Endodermal cell (in vitro differentiated cells): ENCODE measurements at places on chromosomes 16 and 17. TPM values are rescaled to one million over a fixed set of nuclear protein-coding genes. Genes with fewer than 3 reads are reported as not detected.

DNA sequence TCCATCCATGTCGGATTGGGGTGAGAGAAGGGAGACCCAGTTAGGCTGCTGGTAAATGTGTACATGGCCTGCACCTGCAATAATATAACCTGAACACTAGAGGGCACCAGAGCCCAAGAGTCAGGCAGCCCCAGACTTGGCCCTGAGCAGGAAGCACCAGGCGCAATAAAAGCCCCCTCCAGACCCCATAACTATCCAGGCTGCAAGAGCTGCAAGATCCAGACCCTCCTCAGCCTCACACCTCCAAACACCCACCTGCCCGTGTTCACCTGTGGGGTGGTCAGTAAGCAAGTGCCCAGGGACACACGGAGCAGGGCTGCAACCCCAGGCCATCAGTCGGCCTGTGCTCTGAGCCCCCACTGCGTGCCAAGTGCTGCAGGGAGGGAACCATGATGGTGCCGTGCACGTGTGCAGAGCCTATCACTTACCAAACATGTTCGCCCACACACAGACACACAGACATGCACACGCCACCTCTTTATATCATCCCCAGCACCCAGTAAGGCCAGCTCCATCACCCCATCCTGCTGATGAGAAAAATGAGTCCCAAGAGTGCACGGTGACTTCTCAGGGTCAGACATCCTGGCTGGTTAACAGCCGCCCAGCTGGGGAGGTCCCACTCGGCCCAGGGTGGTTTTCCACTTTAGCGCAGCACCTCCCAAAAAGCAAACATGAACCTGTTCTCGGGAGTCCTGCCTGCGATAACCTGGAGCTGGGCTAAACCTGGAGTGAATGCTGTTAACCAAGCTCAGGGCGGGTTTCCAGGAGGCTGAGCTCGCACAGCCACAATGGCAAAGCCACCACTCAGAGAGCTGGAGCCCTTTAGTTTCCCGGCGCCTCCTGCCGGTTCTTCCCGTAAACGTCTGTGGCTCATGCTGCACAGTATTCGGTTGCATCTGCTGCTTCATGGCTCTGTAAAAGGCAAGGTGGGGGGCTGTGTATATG lies 439.8 kb downstream of the SOX9 start:
- DNase-seq, result peak; percentile 92
- H3K4me3 ChIP-seq, result no peak overlapping the region
- H3K27ac ChIP-seq, result no peak overlapping the region
- H3K4me1 ChIP-seq, result no peaks in the 10 kb centered on the region
- no peaks in the 10 kb centered on the region for H3K36me3 ChIP-seq
- peaks cover under 1% of the 10 kb centered on the region for H3K27me3 ChIP-seq

ELMO3 gene
- total RNA-seq, result 5.6 to 11.0 TPM (median 6.6 TPM) in 3 replicates

DNA sequence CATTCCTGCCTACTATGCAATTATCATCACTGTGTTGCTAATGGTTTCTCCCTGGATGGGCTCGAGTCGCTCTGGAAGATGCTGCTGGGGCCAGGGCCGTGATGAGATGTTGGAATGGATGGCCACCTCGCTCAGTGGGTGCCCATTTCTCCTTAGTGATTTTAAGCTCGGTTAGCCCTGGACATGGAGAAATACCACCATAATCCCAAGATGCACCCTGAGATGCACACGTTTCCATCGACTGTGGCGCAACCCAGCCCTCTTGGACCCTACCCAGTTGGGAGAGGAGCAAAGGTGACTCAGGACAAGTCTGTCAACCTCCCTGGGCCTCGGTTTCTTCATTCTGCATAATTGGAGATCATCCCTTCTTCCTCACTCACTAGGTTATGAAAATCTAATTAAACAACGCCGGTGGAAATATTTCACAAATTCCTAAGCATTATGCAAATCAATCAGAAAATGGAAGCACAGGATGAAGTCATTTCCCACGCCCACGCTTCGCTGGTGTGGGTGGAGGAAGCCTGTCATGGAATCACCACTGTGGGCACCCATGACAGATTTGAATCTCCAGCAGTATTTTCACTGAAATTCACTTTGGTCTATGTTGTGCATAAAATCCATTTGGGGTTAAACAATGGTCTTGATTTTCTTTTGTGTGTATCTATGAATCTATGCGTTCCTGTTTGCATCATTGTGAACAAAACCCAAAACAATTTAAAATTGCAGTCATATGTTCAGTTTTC lies 195.2 kb downstream of the AXIN2 start:
- H3K27me3 ChIP-seq, result no peaks in the 10 kb centered on the region
- H3K27ac ChIP-seq, result peak overlapping the region; percentile 98
- no peak overlapping the region for H3K4me3 ChIP-seq
- DNase-seq, result peak; percentile 20

- DNase-seq, result peak; percentile 90
- H3K4me1 ChIP-seq, result peaks cover 18% of the 10 kb centered on the region
- peak overlapping the region; percentile 70 for H3K27ac ChIP-seq
- peaks cover 27% of the 10 kb centered on the region for H3K36me3 ChIP-seq
- no peak overlapping the region for H3K4me3 ChIP-seq
- no peaks in the 10 kb centered on the region for H3K27me3 ChIP-seq
Observed at GRCh38 chr16:678858-679813, 1.1 kb upstream of the STUB1 start.

- H3K27me3 ChIP-seq, result no peaks in the 10 kb centered on the region
- no peak overlapping the region for H3K27ac ChIP-seq
- DNase-seq, result peak; percentile 71
- no peaks in the 10 kb centered on the region for H3K36me3 ChIP-seq
Observed at GRCh38 chr16:4591706-4592470, 22.8 kb downstream of the UBALD1 start.

DNA sequence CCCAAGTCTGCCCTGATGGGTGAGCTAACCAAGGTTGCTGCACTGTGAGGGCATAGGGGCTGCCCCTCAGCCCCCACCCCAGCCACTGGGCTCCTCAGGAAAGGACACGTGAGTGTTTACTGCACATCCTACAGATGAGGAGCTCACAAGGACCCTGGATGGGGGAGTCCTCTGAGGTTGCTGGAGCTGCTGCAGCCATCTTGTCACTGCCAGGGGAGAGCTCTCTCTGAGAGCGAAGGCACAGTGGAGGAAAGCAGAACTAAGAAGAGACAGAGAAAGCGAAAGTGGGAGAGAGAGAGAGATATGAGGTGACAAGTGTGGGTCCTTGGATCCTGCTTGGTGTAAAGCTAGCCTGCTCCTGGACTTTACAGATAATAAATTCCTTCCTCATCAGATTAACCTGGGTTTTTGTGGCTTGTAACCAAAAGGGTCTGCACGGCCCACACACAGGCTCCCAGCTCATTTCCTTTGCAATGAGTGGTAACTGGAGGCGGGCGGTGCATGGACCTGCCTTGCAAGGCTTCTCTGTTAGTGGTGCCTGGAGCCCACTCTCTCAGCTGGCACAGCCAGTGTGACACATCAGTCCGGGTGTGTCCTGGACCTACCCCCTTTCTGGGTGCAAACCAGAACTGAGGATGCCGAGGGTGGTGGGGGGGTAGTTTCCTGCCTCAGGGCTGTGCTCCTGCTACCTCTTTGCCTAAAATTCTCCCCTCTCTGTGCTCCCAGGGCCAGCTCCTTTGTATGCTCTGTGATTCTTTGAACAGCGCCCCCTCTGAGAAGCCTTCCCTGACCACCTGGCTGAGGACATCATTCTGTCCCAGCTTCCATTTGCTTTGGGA lies 14.2 kb downstream of the SNX20 start:
- peak; percentile 74 for DNase-seq
- H3K4me3 ChIP-seq, result no peak overlapping the region
- H3K27me3 ChIP-seq, result no peaks in the 10 kb centered on the region
- H3K36me3 ChIP-seq, result no peaks in the 10 kb centered on the region
- no peak overlapping the region for H3K27ac ChIP-seq

- no peaks in the 10 kb centered on the region for H3K36me3 ChIP-seq
- H3K27ac ChIP-seq, result no peak overlapping the region
- H3K27me3 ChIP-seq, result no peaks in the 10 kb centered on the region
- no peak overlapping the region for H3K4me3 ChIP-seq
- no peaks in the 10 kb centered on the region for H3K4me1 ChIP-seq
Observed at GRCh38 chr17:71753070-71753469, 367.8 kb upstream of the SOX9 start.

SLC16A13 gene
- total RNA-seq, result 9.3 to 19.9 TPM (median 19.1 TPM) in 3 replicates

- DNase-seq, result peak; percentile 53
- H3K27me3 ChIP-seq, result peaks cover 33% of the 10 kb centered on the region
- no peak overlapping the region for H3K4me3 ChIP-seq
- no peak overlapping the region for H3K27ac ChIP-seq
- H3K36me3 ChIP-seq, result no peaks in the 10 kb centered on the region
- no peaks in the 10 kb centered on the region for H3K4me1 ChIP-seq
Observed at GRCh38 chr17:45225964-45226530, 4.4 kb downstream of the FMNL1 start.

KRTAP3-2 gene
- total RNA-seq, result not detected in 2 replicates

- H3K27me3 ChIP-seq, result no peaks in the 10 kb centered on the region
- DNase-seq, result no peak
- H3K4me1 ChIP-seq, result no peaks in the 10 kb centered on the region
- no peaks in the 10 kb centered on the region for H3K36me3 ChIP-seq
- H3K4me3 ChIP-seq, result no peak overlapping the region
Observed at GRCh38 chr17:80722661-80723060, 178.0 kb downstream of the RPTOR start.

DNA sequence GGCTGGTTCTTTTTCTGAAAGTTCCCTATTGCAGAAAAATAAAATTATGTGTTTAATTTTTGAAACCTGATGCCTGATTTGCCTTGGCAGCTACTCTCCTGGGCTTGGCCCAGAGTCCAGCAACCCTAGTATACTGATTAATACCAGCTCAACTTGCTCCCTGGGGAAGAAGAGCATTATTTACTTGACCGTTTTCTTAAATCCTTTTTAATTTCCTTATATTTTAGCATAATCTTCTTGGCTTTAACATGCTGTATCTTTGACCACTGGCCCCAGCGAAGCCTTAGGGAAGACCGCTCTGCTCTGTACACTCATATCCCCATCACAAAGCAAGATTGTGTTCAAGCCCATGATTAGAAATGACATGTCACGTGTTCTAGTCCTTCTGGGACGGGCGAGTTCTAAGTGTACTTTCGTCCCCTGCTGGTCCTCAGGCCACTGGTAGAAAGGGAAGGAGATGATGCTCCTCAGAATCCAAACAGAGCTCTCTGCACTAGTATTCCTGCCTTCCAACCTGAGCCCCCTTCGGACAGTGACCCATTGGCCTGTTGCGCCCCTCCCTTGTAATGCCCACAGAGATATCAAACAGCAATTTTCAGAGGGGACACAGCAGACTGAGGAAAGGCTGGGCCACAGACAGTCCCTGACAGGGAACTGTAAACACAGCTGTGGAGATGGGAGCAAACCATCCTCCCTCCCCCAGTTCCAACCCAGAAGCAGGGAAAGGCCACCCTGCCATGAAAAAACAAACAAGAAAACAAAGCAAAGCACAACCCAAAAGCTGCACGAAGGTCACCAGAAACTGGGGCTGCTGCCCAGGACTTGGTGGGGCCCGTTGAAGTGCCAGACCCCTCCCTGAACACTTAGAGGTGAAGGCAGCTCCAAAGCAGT lies 4.3 kb upstream of the EZH1 start:
- peaks cover 42% of the 10 kb centered on the region for H3K27me3 ChIP-seq
- DNase-seq, result no peak
- peaks cover 8% of the 10 kb centered on the region for H3K4me1 ChIP-seq
- no peaks in the 10 kb centered on the region for H3K36me3 ChIP-seq

DNA sequence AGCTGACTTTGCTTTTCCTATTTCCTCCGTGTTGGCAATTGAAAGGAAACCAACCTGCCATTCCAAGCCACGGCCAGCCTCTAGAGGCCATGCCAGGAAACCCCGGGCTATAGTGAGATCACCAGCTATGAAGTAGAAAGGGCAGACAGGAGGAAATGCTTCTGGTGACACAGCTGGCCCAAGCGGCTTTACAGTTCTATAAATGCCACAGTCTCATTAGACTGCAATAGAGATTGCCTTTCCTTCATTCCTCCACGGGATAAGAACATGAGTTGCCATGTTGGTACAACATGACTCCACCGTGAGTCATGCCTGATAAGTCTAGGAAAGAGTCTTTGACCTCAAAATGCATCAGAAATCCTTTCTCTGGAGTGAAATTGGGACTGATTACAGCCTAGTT lies 384.9 kb downstream of the GRIN2A start:
- H3K36me3 ChIP-seq, result no peaks in the 10 kb centered on the region
- no peak overlapping the region for H3K27ac ChIP-seq

DNA sequence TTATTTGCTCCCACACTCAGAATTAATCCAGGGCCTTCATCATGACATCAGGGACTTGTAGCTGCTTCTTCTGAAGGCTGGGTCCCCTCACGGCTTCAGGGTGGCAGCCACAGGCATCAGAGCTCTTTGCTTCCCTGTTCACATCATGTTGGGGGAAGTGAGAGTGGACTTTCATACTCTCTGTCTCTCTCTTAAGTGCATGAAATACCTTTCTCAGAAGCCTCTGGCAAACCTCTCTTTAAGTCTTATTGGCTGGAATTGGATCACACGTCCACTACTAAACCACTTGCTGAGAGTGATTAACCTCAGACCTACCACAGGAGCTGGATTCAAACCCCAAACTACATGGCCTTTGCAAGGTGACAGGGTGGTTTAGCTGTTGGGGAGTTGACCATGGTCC lies 17.7 kb upstream of the SALL1 start:
- no peak overlapping the region for H3K27ac ChIP-seq
- H3K4me1 ChIP-seq, result peaks cover 4% of the 10 kb centered on the region
- no peak overlapping the region for H3K4me3 ChIP-seq
- H3K36me3 ChIP-seq, result no peaks in the 10 kb centered on the region
- H3K27me3 ChIP-seq, result no peaks in the 10 kb centered on the region

- H3K4me1 ChIP-seq, result no peaks in the 10 kb centered on the region
- peak; percentile 52 for DNase-seq
- H3K27me3 ChIP-seq, result no peaks in the 10 kb centered on the region
- no peaks in the 10 kb centered on the region for H3K36me3 ChIP-seq
- no peak overlapping the region for H3K4me3 ChIP-seq
Observed at GRCh38 chr16:13013043-13013442, 111.6 kb downstream of the SHISA9 start.

SSTR5 gene
- 1.3 to 3.1 TPM (median 1.5 TPM) in 3 replicates for total RNA-seq

INCA1 gene
- total RNA-seq, result 0.99 and 1.6 TPM in 2 replicates

GRCh38 chr16:68907781-68908181 lies 64.5 kb downstream of the TANGO6 start:
- H3K4me3 ChIP-seq, result peak overlapping the region; percentile 3
- H3K4me1 ChIP-seq, result no peaks in the 10 kb centered on the region
- DNase-seq, result no peak

C16orf89 gene
- 0.28 TPM in 1 of 3 replicates, not detected in the others for total RNA-seq

- H3K27me3 ChIP-seq, result no peaks in the 10 kb centered on the region
- no peak overlapping the region for H3K27ac ChIP-seq
- peak; percentile 46 for DNase-seq
- H3K4me1 ChIP-seq, result peaks cover 7% of the 10 kb centered on the region
- H3K36me3 ChIP-seq, result no peaks in the 10 kb centered on the region
- H3K4me3 ChIP-seq, result no peak overlapping the region
Observed at GRCh38 chr17:1124896-1125787, 54.6 kb downstream of the ABR start.
